ENCODE measurements at places on chromosomes 12 and 14.
A peak's percentile ranks its signal among the peaks of the same experiment; 100 is the strongest.

DNA sequence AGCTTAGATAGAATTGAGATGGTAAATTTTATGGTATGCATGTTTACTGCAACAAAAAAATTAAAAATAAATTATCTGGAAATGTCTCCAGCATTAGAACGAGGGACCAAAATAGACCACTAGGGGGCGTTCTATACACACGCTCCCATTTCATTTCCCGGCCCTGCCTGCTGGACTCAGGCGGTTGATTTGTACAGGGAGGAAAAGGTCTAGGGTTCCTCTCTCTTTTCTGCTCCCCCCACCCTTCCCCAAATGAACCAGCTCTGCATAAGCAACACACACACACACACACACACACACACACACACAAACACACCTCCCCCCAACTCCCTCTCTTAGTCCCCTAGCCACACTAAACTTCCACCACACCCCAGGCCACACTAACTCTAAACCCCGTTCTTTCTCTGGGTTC, 7.8 kb upstream of the DTX1 start:
- peak; percentile 90 for DNase-seq

- DNase-seq: no peak
Measured at GRCh38 chr14:51627313-51627712, 24.4 kb upstream of the FRMD6 start.

GRCh38 chr14:100193417-100194357, 34.2 kb upstream of the DEGS2 start:
- DNase-seq: peak; percentile 61

GRCh38 chr12:80598004-80598606, 109.3 kb upstream of the MYF6 start:
- peak; percentile 12 for DNase-seq

DNA sequence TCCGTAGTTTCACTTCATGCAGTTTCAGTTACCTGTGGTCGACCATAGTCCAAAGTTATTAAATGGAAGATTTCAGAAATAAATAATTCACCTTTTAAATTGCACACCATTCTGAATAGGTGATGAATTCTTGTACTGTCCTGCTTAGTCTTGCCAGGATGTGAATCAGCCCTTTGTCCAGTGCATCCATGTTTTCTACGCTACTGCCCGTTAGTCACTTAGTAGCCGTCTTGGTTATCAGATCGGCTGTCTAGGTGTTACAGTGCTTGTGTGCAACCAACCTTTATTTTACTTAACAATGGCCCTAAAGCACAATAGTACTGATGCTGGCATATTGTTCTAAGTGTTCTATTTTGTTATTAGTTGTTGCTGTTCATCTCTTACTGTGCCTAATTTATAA, 146.7 kb downstream of the ACSS3 start:
- DNase-seq: no peak

DNA sequence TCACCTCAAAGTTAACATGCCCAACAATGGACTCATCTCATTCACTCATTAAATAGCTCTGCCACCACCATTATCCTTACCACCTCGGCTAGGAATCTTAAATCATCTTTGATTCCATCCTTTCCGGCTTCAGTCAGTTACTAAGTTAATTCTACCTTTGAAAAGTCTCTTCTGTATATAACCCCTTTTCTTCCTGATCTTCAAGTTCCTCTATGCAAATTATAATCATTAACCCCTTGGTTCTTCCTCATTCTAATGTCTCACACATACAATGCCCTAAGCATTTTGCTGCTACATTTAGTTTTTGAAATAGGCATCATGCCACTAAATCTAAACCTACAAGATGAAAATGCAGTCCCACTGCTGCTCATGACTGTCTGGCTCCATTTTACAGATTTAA, 51.6 kb downstream of the ATP2B1 start:
- no peak for DNase-seq

- DNase-seq: no peak
Measured at GRCh38 chr12:79614730-79615129, 76.0 kb downstream of the PAWR start.
